ENCODE measurements at places on chromosomes 16 and 17.
A peak's percentile ranks its signal among the peaks of the same experiment; 100 is the strongest.

DNA sequence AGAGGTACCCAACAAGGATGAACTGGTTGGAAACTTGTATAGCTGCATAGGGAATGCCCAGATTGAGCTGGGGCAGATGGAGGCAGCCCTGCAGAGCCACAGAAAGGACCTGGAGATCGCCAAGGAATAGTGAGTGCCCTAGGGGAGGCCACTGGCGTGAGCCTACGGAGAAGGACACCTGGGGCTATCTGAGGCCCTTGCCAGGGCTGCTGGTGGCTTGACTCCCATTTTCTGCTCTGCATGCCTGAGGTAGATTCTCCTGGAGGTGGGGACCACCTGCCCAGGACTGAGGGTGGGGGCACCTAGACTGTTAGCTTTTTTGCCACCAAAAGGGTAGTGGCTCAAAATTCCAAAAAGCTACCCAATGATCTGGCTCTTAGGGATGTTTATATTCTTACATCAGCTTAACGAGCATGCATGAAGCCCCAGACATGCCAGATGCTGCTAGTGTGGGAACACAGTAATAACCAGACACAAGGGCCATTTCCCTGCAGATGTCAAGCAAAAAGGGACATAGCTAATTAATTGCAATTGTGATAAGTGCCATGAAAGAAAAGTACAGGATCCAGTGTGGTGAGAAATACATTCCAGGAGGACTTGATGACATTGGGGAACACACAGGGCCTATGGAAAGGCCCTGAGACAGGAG lies 8.8 kb downstream of the ODAD4 start:
- DNase-seq: no peak

DNA sequence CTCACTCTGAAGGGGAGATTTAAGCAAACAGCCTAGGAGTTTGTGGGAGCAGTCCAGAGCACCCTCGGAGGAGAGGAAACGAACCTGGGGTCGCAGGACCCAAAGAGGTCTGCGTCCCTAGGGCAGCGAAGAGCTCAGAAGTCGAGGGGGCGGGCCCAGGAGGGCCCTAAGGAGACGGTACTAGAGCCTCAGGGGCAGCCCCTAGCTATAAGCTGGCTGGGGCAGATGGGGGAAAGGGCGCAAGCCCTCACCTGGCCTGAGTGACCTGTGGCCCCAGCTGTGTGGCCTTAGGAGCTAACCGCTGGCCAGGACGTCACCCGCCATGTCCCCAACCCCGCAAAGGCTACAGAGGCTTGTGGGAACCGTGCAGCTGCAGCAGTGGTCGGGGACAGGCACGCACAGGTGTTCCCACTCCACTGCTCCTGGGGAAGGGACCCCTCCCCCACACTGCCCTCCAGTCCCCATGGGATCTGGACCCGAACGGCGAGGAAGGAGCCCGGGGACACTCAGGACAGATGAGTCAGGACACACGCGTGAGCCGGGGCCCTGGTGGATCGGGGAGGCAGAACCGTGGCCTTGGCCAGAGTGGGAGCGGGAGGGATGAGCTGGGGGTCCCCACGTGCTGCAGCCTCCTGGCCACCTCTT lies 2.0 kb upstream of the CTRB2 start:
- DNase-seq: no peak

DNA sequence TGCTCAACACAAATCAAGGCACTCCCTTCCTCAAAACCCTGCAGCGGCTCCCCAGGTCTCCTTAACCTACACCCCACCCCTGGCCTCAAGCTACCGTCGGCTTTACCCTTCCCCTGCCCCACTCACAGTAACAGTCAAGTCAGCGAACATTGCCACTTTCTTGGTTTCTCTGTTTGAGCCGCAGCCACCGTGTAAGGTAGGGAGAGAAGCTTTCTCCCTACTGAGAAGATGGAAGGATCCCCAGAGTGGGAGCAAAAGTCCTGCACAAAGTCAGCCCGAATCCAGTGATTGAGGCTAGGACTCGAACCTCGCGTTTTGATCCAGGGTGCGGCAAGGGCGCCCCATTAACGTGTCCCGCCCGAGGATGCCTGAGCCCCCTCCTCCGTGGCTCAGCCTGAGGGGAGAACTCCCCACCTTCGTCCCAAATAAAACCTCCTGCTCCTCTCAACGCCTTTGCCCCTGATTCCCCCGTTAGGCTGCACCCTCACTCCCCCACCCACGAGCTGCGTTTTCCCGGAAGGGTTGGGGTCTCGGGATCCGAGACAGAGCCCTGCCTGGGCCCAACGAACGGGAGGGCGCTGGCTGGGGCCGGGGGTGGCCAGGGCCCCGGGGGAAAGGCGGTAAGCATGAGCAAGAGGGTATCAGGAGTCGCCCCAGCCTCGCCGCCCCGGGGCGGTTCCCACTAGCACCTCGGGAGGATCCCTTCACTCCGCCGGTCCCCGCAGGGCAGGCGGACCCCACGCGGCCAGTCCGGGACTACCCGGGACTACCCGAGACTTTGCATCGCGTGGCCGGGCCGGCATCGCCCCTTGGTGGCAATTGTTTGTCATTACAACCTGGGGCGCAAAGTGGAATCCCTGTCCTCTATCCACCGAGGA lies 9.9 kb upstream of the NAGS start:
- peak; percentile 36 for DNase-seq

- DNase-seq: no peak
Observed at GRCh38 chr17:60832631-60833030, 155.0 kb downstream of the BCAS3 start.

- DNase-seq: no peak
Observed at GRCh38 chr17:13200671-13201070, 182.8 kb upstream of the ELAC2 start.

- DNase-seq: no peak
Observed at GRCh38 chr16:19854543-19854876, 30.1 kb downstream of the GPRC5B start.

GRCh38 chr16:89502081-89502843 lies 5.9 kb upstream of the SPG7 start:
- no peak for DNase-seq

DNA sequence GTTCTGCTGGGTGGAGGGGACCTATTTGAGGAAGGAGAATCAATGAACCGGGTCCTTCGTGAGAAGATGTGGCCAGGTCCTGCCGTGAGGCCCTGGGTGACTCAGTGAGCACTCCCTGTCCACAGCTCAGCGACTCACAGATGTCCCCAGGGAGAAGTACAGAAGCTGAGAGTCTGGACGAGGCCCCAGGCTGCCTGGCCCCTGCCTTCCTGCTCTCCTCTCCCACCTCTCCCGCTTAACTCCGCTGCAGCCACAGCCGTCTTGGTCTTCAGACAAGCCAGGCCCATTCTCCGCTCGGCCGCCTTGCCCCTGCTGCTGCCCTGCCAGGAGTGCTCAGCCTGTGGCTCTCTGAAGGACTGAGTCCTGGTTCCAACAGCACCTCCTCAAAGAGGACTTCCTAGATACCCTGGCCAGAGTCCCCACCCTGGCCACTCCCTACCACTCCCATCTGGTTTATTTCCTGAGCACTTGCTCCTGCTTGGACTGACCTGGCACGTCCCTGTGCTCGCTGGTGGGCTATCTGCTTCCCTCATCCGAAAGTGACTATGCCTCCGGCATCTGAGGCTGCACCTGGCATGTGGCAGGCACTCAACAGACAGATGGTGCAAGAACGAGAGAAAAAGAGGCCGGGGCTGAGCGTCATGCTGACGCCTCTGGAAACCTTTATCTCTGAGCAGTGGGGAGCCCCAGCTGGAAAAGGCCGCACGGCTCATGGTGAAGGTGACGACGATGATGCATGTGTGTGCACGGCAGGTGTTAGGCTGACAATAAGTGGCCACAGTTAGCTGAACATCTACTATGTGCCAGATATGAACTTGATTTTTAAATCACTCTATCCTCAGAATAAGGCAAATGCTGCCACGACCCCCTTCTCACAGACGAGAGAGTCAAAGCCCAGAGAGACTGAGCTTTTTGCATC lies 9.2 kb upstream of the TNFRSF13B start:
- DNase-seq: no peak

DNA sequence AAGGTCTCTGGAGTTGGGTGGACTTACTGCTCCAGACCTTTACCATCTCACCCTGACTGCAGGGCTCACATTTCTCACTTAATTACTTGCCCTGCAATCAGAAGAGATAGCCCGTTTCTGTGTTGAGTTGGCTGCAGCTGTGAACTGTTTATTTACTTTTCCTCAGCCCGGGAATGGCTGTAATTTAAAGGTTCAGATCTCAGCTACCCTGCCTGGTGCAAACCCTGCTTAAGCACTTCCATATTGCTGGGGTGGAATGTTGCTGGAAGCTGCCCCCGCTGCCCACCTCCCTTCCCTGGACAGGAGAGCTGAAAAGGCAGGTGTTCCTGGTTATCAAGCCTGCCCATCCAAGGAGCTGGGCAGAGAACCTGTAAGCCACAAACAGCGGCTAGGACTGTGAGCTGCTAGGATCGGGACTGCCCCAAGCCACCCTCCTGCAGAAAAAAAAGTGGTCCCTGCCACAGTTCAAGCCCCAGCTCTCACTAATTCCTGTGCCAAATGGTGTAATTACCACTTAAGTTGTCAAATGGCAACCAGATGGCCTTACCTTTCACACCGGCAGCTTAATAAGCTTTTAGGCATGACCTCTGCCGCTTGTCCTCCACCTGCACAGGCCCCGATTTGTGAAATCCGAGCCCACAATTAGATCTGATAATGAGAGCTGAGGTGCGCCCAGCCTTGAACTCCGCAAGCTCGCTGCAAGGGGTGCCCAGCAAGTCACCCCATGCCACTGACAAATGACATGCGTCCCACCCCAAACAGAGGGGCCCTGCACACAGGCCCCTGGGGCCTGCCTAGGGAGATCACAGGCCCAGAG lies 269.8 kb downstream of the C16orf95 start:
- DNase-seq: no peak

- DNase-seq: no peak
Observed at GRCh38 chr17:5485270-5486205, at the start of gene DERL2. DERL2 (minus strand) TSS chr17:5486178; CDS start chr17:5486161, 17 bp downstream.

DNA sequence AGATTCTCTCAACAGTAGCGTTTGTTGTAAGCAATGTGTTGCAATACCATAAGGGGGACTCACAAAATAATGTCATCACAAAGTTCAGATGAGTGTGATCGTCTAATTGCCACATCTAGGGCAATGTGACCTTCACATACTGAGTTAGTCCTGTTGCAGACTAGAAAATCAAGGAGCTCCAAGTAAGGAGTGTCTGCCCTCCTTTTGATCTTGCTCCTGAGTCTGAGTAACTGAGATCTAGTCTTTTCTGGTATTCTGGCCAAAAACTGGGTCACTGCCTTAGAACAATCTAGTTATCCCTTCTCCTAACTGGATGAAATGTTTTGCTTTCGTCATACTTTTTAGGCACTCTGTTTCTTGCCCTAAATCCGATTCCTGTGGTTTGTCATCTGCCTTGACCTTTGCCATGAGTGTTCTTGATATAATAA lies 712.1 kb downstream of the CDH11 start:
- no peak for DNase-seq

DNA sequence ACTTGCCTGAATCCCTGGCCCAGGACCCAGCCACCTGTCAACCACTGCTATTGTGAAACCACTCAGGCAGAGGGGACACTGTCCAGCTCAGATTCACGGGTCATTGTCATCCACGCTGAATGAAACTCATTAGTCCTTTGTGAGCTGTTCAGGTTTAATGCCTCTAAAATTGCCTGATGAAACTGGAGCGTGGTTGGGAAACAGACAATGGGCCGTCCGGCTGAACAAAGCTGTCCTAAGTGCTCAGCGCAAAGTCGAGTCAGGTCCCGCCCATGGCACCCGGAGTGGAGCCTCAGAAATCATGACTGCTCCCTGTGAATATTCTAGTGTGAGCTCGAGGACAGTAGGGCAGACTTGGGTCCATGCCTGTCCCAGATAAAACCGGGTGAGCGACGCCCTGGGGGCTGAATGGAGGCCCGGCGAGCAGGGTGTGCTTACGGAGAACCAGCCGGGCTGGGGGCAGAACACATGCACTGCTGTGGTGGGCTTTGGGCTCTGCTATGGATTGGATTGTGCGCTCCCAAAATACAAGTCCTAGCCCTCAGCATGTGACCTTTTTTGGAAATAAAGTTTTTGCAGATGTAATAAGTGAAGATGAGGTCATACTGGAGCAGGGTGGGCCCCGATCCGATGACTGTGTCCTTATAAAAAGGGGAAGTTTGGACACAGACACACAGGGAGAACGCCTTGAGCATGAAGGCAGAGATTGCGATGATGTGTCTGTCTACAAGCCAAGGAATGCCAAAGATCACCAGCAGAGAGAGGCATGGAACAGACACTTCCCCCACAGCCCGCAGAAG lies 12.9 kb upstream of the CMIP start:
- DNase-seq: no peak

GRCh38 chr17:79677646-79678045 lies 53.1 kb upstream of the ENPP7 start:
- DNase-seq: no peak

- no peak for DNase-seq
Observed at GRCh38 chr16:75112734-75113491, 3.7 kb downstream of the LDHD start.

- no peak for DNase-seq
Observed at GRCh38 chr17:78401246-78401645, 22.8 kb downstream of the PGS1 start.

DNA sequence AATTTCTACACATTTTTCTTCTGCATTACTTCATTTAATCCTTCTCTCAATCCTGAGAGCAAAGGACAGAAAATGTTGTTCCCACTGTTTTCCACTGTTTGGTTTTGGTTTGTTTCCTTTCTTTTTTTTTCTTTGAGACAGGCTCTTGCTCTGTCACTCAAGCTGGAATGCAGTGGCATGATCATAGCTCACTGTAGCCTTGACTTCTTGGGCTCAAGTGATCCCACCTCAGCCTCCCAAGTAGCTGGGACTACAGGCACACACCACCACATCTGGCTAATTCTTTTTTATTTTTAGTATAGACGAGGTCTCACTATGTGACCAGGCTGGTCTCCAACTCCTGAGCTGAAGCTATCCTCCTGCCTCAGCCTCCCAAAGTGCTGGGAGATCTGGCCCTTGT lies 7.0 kb upstream of the ZNF652 start:
- no peak for DNase-seq

DNA sequence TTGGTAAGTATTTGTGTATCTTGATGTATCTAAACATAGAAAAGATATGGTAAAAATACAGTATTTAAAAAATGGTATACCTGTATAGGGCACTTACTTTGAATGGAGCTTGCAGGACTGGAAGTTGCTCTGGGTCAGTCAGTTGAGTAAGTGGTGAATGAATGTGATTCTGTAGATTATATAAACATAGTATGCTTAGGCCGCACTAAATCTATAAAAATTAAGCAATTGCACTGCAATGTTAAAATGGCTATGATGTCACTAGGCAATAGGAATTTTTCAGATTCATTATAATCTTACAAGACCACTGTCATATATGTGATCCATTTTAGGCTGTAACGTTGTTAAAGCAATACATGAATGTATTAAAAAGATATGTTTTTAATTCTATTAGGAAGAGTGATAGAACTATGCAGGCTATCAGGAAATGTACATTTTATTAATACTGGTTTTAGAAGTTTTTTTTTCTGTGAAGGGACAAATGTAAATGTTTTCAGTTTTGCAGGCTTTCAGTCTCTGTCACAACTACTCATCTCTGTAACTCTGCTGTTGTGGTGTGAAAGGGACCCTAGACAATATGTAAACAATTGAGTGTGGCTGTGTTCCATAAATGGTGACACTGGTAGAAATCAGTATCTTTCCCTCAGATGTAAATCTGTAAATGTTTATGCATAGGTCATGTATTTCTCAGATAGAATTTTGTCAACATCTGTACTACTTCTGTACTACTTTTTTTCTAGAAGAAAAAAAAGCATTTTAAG lies 10.5 kb downstream of the CBFB start:
- DNase-seq: no peak
